HCEC 1CT (cell line): ENCODE measurements at places on chromosomes 5 and 9.

DNA sequence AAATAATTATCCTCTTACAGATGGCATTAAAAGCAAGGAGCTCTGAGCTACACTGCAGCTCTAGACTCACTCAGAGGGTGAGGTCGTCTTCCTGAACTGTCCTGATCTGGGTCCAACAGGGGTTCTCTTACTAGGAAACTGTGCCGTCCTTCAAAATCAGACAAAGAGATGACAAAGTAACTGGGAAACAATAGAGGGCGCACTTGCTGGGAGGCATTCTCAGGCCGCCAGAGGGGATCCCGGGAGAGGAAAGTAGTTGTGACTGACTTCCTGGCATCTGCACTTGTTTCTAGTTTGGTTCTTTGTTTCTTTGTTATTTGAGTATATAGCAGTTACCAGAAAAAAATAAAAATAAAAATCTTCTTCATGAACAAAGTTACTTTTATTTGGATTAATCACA is 142.9 kb upstream of the MSX2 start:
- DNase-seq: no peak

DNA sequence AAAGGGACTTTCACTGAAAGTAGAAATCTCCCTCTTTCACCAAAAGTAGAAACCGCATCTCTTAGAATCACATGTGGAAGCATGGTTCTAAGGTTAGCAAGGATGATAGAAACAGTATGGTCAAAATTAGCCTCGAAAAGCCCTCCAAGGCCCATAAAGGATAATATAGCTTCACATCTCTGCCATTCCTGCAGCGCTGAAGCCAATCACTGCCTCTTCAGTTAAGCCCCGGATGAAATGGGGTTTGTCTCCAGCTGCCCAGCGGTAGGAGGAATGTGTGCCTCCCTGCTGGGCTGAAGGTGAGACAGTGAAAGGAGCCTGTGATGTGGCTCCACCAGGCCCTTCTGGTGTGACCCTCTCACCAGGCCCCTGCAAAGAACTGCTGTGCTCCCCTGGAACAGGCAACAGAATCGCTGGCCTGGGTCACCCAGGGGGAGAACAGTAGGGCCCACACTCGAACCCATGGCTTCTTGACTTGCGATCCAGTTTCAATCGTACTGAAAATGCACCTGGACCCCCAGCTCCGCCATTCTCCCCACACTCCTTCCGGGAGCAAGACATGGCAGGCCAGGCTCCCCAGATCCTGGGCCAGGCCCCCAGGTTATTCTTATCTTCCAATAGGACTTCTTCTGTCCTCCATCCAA is 47.2 kb downstream of the CAMK2A start:
- no peak for DNase-seq

DNA sequence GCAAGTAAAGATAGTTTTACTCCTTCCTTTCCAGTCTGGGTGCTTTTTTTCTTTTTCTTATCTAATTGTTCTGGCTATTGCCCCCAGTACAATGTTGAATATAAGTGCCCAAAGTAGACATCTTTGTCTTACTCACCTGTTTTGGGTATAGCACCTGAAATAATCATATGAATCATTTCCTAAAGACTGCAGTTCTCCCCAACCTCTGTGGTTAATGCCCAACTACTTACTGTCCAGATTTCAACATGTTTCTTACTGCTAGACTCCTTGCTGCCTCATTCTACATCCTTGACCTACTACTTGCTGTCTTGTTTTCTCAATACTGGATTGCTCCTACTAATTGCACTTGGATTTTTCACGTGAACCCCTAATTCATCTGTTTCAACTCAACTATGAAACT is 8.8 kb upstream of the HSDL2 start:
- no peak for DNase-seq

- DNase-seq: no peak
Observed at GRCh38 chr5:57538341-57538955, 55.8 kb upstream of the ACTBL2 start.

- DNase-seq: no peak
Observed at GRCh38 chr9:126452106-126452505, 125.5 kb downstream of the MVB12B start.

DNA sequence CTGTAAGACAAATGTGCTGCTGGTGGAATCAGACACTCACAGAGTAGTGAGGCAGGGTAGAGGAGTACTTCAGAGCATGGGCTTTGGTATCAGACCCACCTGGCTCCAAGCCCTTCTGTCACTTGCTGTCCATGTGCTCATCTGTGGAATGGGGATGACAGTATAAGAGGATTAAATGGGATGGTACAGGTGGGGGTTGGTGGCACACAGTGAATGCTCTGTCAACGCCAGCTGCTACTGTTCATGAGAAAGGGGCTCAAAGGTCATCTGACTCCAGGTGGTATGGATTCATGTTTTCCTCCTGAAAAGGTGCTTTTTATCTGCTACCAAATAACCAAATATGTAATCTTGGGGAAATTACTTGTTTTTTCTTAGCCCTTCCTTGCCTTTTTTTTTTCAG is 23.0 kb upstream of the PPARGC1B start:
- DNase-seq: no peak

GRCh38 chr9:96495341-96495740 is 45.4 kb downstream of the HABP4 start:
- peak; percentile 77 for DNase-seq

DNA sequence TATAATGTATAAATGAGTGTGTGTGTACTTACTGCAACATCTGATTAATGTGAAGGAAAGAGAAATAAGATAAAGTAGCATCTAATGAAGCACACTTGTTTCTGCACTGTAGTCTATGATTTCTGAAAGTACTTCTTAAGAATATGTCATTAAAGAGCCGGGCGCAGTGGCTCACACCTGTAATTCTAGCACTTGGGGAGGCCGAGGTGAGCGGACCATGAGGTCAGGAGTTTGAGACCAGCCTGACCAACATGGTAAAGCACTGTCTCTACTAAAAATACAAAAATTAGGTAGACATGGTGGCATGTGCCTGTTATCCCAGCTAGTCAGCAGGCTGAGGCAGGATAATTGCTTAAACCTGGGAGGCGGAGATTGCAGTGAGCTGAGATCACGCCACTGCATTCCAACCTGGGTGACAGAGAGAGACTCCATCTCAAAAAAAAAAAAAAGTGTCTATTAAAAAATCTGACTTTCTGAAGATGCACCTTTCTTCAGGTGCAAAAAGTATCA is 556.9 kb downstream of the PTPRD start:
- DNase-seq: no peak

DNA sequence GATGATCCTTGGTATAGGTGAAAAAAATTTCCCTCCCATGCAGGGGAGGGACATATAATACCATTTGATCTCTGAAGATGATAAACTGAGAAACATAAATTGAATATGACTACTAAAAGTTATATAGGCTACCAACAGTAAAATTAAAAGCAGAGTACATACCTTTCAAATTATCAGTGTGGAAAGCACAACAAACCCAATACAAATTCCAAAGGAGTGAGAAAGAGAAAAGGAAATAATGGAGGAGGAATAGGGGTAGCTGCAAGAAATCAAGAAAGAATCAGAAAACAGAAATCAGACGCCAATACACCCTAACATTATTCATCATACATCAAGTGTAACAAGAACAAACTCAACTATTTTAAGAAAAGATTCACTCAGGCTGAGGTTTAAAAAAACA is 17.7 kb downstream of the GNAQ start:
- DNase-seq: no peak
